Fibroblast of skin of left biceps (primary cell): ENCODE measurements at places on chromosomes 2 and 18.
A peak's percentile ranks its signal among the peaks of the same experiment; 100 is the strongest.

DNA sequence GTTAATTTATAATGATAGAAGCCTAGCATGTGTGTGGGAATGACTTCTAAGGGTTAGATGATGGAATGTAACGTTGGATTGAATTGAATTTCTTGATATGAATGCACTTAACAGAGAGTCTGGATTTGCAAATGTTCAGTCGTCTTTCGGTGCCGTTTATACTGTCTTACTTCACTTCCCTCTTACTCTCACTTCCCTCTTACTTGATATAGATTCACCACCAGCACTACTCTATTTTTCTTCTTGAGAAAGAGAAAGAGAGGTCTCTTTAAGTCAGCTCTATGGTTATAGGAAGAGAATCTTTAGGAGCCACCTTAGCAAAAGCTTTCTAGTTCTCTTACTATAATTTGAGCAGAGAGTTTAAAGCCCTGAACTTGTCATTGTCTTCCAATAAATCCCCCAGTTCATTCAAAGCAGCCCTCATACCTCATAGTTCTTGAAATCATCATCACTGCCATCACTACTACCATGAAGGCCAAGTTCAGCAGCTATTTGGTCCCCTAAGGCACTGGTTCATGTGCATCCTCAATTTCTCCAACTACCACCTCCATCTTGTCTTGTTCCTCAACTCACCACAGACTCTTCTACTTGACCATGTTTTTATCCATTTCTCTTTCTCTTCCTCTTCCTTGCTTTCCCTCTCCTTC is 501.7 kb upstream of the TCF4 start:
- DNase-seq: no peak

- DNase-seq: no peak
These were observed 91.7 kb upstream of the LCLAT1 start for GRCh38 chr2:30355306-30355705.

- no peak for DNase-seq
These were observed 81.5 kb downstream of the CD226 start for GRCh38 chr18:69866212-69866611.

- DNase-seq: no peak
These were observed 61.2 kb downstream of the CTNNA2 start for GRCh38 chr2:79573895-79574674.

GRCh38 chr2:163338270-163338669 is 397.5 kb downstream of the FIGN start:
- DNase-seq: no peak

DNA sequence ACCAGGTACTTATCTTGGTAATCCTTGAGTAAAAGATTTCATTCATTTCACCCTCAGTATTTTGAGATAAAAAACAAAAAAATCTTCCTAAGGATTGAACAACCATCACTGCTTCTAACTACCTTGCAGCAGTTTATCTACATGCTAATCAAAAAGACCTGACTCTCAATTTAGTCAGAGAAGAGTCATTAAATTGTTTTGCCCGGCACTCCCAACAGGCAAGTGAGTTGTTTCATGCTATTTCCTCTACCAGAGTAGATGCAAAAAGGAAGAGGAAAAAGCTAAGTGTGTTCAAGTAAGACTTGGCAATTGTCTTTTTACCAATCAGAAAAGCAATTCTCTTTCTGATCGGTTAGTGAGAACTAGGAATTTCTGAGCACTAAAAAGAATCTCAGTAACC is 39.5 kb downstream of the MYO5B start:
- DNase-seq: no peak

DNA sequence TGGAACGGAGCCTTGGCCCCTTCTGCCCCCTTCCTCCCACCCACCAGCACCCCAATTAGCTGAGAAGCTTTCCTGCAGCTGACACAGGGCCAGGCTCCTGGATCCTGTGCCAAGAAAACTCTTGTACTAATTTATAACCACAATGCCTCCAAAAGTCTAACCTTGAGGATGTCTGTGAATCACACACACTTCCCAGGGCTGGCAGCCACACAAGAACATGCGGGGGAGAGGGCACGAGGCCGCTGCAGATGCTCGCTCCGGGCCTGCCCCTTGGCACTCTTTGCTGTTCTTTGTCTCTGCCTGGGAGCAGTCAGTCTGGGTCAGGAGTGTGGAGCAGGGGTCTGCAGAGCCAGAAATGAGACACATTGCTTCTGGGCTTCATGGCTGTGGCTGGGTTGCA is 62.7 kb upstream of the KIF5C start:
- DNase-seq: no peak

- DNase-seq: no peak
These were observed 406.2 kb downstream of the MBD2 start for GRCh38 chr18:53817976-53818950.

DNA sequence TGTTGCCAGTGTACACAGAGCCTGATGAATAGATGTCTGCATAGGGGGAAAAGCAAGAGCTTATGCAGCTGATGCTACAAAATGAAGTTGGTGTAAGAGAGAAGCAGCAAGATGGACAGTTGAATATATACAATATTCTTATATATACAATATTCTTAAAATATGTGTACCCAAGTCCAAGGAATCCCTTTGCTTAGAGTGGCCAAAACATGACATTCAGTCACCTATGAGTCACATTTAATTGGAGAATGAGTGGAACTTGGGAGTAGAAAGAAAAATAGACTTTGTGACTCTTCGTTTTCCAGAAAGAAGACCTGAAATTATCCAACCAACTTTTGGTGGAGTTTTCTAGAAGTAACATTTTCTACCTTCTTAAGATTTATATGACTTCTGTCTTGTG is 81.8 kb downstream of the SCN9A start:
- no peak for DNase-seq

DNA sequence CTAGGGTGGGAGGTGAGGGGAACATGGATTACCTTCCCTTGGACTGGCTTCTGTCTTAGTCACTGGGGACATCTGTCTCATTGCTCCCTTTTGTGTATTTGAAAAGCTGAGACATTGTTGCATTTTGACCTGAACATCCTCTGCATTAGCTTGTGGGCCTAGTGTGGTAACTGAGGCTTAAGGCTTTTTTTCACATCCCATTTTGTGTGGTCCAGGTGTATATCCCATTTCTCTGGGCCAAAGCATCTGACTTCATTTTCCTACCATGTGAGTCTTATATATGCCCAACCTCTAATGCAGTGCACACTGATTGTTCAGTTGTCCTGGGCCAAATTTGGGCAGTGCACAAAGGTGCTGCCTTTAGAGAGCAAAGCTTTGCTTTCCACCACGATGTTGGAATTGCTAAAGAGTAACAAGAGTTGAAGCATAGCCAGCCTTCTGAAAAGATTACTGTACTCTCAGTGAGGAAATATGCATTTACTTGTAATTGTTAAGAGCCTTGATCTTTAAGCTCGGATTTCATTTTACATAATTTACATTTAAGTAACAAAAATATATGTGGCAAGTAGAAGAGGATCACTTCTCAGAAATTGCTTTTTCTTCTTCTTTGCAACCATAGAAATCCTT is 13.3 kb downstream of the PRKCE start:
- DNase-seq: no peak

DNA sequence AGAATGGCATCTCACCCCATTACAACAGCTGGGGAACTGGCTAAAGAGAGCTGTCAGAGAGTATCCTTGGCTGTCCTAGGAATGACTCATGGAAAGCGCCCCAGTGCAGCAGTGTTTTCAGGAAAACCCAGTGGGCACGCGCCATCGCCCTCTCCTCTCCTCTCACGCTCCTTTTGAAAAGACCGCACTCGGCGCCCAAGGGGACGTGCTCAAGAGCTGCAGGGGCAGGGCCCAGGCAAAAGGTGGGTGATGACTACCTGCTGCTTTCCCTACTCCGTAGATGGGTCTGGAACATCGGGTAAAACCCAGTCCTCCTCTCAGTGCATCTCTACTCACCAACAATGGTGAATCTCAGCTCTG is 68.1 kb downstream of the EMILIN2 start:
- DNase-seq: no peak

DNA sequence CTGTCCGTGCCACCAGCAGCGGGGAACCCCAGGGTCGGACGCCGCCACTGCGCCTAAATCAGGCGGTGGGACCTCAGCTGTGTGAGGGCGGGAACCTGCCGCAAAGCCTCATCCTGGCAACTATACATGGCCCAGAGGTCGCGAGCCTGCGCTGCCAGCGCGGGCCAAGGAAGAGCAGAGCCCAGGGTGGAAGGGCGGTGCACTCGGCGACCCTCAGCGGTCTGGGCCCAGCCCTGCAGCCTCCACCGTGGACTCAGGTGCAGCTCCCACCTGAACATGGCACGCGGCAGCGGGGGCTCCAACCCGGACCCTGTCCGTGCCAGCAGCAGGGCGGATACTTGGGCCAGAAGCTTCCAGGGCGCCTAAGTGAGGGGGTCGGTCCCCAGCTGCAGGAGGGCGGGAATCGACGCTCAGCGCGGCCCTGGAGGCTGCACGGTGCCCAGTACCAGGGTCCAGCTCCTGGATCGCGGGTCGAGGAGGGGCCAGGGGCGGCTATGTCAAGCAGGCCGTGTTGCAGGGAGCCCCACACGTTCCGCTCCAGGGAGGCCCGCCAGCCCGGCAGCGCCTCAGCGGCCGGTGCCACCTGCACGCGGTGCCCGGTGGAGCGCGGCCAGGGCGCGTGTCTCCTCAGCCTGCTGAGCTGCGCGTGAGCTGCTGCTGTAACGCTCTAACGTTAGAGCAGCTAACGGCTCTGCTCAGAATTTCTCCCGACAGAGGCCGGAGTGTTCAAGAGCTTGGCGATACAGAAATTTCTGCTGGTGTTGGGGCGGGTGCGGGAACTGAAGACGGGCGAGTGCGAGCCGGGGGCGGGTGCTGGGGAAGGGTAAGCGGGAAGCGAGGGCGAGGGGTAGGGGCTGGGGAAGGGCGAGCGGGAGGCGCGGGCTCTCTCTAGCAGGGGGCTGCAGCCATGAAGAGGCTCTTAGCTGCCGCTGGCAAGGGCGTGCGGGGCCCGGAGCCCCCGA is at the start of gene ANKRD30B:
Gene ANKRD30B, plus strand, starts transcription at position 660 of the 962 bp plus-strand sequence. Its CDS starts 248 bp downstream, at position 908.
- DNase-seq: no peak

- DNase-seq: peak; percentile 66
These were observed 30.8 kb downstream of the C18orf54 start for GRCh38 chr18:54388203-54389142.

GRCh38 chr18:457521-458412 is 42.7 kb downstream of the COLEC12 start:
- no peak for DNase-seq

DNA sequence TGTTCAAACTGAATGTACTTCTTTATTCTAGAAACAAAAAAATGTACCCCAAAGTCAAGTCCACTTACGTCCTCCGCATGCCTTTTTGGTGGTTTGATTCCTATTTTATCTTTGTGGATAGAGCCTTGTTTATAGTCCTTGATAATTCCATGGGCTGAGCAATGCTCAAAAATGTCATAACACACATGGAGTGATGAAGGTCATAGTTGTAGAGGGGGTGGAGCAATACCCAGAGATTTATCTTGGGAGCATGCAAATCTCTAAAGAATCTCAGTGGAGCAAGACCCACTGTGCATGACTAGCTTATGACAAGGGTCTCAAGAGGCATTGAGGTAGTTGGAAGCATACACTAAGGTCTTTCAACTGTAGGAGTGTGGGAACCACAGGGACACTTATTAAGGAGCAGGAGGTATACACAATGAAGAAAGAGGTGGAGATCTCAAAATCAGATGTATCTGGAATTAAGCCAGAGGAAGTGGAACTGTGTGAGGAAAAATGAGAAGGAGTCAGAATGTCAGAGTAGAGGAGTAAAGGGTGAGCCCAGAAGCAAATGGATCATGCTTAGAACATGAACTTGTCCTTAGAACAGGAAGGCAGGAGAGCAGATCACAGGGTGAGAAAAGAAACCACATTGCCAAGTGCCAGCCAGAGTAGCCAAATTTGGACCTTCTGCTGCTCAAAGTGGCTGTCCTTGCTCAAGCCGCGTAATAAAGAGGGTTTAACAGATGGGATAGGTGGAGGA is 68.1 kb upstream of the STK39 start:
- no peak for DNase-seq

GRCh38 chr2:210262036-210262435 is 36.8 kb upstream of the ACADL start:
- no peak for DNase-seq

- DNase-seq: no peak
These were observed 446.2 kb upstream of the SLC14A2 start for GRCh38 chr18:45168866-45169600.

DNA sequence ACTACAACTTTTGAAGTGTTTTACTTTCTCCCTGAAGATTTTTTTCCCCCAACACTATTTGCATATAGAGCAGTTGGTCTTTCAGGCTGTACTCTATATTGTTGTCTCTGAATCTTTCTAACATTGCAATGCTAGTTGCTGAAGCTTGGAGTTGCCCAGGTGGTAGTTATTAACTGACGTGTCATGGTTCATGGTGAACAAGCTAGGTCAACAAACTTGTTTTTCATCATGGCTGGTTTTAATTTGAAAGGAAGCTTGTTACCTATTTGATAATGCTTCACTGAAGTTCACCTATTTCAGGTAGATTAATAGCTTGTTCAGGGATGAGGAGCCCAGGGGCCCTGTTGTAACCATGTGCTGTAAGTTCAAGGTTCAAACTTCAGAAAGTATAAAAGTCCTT is 158.8 kb upstream of the ZEB2 start:
- DNase-seq: no peak

DNA sequence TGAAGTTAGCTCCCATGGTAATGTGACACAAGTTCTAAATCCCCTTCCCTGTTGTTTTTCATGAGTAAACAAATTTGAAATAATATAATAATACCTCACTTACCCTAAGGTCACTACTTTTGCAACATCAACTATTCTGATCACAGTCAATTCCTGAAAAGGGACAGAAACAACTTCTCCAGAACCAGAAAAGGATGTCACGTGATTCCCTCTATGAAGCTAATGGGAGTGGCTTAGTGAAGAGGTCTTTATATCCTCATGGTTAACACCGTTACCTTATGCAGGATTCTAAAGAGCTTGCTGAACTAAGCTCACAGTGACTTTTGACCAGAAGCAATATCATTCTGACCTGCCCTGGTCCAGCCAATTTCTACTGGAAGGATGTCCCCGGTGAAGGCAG is 51.6 kb downstream of the DOCK10 start:
- DNase-seq: no peak

- DNase-seq: no peak
These were observed 366.6 kb downstream of the METTL4 start for GRCh38 chr18:2204736-2205135.

DNA sequence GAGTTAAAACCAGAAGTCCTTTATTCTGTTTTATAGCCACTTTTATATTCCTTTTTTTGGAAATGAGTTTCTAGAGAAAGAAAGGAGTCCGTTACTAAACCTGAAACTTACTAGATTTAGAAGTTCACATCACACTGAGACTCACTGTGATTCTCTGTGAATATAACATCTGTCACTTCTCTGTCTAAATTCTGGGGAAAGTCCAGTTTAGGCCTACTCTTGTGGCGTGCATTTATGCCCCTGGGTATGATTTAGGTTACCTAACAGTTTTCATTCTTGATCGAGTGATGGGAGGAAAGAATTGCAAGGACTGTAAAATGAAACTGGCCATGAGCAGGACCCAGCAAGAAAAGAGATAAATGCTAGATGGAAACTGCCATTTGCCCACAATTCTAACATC is 449.6 kb downstream of the SPAG16 start:
- no peak for DNase-seq

- DNase-seq: no peak
These were observed 59.5 kb upstream of the THUMPD2 start for GRCh38 chr2:39838589-39838988.

GRCh38 chr2:226711606-226712296 is 87.9 kb downstream of the IRS1 start:
- DNase-seq: no peak

GRCh38 chr18:48777744-48778116 is 173.0 kb downstream of the SMAD7 start:
- DNase-seq: no peak
